ENCODE measurements at places on chromosomes 12 and 14.

DNA sequence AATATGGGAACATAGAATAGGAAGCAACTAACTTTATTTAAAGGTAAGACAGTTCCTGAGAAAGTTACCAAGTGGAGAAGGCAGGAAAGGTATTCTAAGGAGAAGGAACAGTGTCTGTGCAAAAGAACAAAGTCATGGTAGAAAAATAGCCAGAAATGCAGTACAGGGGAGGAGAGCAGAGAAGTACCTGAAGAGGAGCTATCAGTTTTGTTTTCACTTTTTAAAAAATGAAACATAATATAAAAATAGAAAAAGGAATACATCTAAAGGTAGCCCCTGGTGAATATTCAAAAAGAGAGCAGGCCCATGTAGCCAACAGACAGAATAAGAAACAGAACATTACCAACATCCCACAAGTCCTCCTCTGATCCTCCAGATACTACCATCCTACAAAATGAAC is 408.7 kb downstream of the ADAMTS20 start:
- DNase-seq = no peak

- no peak for DNase-seq
Measured at GRCh38 chr14:85217412-85217811, 312.5 kb upstream of the FLRT2 start.

DNA sequence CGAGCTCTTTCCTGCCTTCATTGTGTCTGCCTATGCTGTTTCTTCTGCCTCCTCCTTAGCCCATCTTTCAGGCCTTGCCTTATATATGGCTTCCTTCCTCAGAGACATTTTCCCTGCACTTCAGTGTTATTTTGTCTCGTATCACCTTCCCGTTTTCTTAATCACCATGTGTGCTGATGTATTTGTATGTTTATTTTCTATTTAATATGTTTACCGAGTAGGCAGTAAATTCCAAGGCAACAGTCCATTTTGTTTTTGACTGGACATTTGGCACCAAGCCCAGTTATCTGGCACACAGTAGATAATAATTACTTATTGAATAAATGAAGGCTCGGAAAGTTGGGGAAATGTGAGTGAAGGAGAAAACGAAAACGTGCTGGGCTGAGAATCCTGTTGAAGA is 4.6 kb upstream of the POU6F1 start:
- peak; percentile 38 for DNase-seq

- DNase-seq = peak; percentile 73
Measured at GRCh38 chr12:88298761-88299242, 156.7 kb downstream of the TMTC3 start.

DNA sequence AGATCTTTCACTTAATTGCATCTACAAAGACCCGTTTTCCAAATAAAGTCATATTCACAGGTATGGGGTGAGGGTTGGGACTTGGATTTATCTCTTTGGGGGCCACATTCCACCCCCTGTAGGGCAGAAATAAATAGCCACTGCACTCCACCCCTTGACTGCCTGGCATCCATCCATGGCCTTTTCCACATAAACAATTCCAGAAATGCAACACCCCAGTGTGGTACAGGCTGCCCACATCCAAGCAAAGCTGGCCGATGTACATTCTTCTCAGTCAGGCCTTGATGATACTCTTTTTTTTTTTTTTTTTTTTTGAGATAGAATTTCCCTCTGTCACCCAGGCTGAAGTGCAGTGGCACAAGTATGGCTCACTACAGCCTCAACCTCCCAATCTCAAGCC is 12.9 kb downstream of the DGLUCY start:
- no peak for DNase-seq

GRCh38 chr12:101697197-101697929 is at the start of gene CHPT1:
CHPT1 (plus strand) TSS chr12:101697640; CDS start chr12:101697862, 222 bp downstream.
- peak; percentile 50 for DNase-seq

DNA sequence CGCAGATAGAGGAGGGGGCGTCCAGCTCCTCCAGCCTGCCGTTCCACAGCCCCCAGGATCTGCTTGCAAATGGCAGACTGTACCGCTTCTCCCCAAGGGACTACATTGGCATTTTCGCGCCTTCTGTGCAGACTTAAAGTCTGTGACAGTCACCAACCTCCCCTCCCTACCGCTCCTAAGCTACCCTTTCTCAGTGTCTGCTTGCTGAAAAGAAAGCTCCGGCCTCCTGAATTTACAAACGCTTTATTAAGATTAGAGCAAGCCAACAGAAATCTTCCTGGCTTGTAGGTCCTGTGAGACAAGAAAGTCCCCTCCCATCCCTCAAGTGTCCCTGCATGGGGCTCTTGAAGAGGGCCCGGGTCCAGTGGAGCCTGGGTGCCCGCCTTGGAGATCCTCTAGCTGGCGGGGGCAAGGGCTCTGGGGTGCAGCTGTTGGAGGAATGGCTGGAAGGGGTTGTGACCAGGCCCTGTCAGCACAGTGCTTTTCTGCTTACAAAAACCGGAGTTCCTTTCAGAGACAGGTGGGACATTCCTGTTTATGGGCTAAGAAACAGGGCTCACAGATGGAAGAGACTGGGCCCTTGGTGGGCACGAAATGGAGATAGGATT is 2.8 kb upstream of the DLK1 start:
- DNase-seq = no peak

- no peak for DNase-seq
Measured at GRCh38 chr12:51442324-51442723, 17.7 kb downstream of the SLC4A8 start.

DNA sequence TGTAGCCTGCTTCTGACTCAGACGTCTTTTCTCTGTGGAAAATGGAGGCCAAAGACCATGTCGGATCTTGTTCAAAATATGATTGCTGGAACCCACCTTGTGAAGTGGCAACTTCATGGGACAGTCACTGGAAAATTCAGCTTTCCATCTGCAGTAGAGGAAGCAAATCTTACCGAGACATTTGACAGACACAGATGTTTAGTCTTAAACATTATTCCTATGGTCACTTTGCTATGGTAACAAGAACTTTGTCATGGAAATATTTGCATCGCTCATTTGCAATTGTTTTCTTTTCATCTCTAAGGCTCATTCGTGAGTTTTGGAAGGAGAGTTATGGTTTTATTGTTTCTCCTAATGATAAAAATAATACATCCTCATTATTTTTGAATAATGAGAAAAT is 98.3 kb upstream of the HIF1A start:
- DNase-seq = peak; percentile 49

- DNase-seq = no peak
Measured at GRCh38 chr14:97456958-97457357, 659.8 kb downstream of the VRK1 start.

DNA sequence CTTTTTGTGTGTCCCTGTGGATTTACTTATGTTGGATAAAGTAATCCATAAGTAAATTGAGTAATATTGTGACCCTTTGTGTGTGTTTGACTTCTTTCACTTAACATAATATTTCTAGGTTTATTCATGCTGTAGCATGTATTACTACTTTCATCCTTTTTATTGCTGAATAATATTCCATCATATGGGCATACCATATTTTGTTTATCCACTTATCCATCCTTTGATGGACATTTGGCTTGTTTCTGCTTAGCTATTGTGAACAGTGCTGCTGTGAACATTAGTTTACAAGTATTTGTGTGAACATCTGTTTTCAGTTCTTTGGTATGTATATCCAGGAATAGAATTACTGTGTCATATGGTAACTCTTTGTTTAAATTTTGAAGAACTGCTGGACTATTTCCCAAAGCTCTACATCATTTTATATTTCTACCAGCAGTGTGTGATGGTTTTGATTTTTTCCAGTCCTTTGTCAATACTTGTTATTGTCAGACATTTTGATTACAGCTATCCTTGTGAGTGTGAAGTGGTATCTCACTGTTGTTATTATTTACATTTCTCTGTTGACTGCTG is 25.2 kb downstream of the G2E3 start:
- no peak for DNase-seq

DNA sequence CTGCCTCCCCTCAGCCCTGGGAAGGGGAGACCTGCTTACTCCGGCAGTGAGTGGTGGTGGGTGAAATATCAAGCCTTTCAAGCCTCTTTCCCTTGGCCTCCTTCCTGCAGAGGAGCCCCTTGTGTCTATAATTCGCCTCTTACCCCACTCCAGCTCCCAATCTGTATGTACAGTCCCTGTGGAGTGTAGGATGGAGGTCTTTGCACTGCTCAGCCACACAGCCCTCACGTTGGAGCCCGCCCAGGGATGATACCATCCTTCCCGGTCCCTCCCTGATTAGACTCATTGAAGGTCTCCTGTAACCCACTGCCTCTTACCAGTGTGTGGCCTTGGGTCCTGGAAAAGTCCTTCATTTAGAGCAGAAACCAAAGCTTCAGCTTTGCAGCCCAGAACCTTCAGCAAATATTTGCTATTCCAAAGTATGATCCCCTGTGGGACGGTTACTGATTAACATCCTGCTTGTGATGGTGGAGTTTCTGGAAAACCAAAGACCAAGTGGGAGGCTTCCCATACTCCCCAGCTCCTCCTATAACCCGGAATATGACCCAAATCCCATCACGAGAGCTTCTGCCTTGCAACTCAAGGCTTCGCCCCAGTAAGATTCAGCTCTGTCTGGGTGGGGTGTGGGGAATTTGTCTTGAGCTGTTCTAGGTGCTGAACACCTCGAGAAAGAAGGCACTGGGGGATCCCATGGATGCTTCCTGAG is at the start of gene SERPINA10:
Gene SERPINA10, minus strand, starts transcription at position 397 of the 706 bp plus-strand sequence. CDS start 2,675 bp downstream, outside the sequence.
- no peak for DNase-seq

All from lung microvascular endothelial cell (primary cell).